Right renal pelvis (tissue), 4 donors: ENCODE measurements at places on chromosomes 16 and 17.

GRCh38 chr17:10646392-10646990 lies 10.6 kb downstream of the MYH3 start:
- peak; percentile 64 for DNase-seq

- no peak for DNase-seq
Observed at GRCh38 chr17:50465635-50466034, 3.0 kb downstream of the CHAD start.

DNA sequence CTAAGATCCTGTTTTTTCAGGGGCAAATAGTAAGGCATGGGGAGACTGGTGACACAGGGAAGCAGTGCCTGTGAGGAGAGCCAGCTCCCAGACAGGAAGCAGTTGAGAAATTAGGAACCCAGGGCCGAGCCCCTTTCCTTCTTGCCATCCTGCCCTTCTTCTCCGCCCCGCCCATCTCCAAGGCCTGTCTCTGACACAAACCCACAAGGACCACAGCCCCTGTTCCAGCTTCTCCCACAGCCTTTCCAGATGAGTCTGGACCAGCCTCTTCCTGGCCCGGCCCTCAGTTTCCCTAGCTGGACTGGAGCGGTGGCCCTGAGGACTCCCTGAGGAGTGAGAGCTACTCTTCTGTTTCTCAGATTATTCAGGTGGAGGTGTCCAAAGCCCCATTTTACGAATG lies 9.9 kb downstream of the CCDC102A start:
- DNase-seq: no peak

DNA sequence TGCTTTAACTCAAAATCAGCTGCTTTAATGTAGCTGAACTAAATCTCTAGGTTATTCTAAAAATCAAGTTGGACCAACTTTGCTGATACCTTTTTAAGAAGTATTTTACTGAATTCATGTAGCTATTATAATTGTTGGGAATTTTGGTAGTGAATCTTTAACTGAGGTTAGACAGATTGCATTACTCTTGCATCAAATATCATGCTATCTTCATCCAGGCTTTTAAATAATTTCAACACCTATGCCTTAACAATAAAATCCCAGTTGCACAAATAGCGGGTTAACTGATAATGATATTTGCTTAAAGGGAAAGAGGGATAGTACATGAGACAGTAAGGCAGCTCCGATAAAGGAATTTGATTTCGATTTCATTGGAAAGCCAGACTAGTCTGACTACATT lies 241.3 kb upstream of the TBX2 start:
- no peak for DNase-seq

DNA sequence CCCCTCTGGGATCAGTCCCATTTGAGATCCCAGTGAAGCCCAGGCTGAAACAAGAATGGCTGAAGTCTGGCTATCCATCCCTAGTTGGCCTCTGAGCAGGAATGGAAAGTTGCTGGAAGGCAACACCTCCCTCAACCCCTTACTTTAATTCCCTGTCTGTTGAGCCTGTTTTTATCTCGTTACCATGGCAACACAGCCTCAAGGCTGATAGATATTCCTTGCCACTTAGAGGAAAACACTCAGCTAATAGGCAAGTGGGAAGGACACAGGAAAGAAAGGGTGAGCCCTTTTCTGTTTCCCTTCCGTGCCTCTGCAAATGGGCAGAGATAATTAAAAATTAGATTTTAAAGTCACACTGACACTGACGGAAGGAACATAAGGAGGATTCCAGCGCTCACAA lies 75.5 kb upstream of the CLEC3A start:
- DNase-seq: no peak

DNA sequence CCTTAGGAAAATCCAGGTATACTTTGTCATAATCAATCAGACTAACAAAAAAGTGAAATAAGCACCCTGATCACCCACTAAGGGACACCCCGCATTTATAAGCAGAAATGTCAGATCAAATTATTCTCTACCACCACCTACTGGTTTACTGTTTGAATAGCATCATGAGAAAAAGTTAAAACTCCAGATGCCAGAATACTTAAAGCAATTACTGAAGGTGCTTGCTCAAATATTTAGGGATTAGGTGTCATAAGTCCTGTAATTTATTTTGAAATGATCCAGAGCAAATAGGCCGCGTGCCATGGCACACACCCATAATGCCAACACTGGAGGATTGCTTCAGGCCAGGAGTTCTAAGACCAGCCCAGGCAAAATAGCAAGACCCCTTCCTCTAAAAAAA lies 2.3 kb downstream of the TOP2A start:
- DNase-seq: no peak

DNA sequence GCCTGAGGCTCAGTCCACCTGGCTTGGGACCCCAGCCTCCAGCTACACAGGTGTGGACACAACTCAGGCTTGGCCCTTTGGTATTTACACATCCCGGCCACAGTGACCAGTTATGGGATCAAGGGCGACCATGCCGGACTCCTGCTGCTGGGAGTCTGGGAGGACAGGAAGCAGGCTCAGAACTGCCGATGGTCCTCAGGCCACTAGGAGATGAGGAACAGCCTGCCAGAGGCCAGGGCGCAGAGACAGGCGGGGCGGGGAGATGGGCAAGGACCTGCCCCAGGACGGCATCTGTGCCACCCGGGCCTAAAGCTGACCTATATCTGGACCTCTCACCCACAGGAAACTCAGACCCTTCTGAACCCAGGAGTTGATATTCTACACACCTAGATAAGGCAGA lies 12.5 kb downstream of the NXN start:
- no peak for DNase-seq

DNA sequence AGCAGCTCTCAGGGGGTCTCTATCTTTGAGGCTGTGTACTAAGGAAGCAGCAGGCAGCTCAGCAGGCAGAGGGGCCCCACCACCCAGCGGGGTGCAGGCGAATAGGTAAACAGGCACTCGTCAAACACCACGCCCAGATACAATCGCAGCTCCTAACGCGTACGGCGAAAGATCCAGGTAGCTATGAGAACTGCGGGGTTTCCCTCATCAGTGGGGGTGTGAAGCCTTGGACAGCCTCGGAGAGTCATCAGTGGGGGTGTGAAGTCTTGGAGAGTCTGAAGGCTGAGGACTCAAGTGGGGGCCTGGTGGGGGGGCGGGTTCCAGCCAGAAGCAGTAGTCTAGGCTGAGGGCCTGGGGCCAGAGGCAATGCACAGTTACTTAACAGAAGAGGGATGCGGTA lies 69.0 kb downstream of the RTN4RL1 start:
- no peak for DNase-seq

DNA sequence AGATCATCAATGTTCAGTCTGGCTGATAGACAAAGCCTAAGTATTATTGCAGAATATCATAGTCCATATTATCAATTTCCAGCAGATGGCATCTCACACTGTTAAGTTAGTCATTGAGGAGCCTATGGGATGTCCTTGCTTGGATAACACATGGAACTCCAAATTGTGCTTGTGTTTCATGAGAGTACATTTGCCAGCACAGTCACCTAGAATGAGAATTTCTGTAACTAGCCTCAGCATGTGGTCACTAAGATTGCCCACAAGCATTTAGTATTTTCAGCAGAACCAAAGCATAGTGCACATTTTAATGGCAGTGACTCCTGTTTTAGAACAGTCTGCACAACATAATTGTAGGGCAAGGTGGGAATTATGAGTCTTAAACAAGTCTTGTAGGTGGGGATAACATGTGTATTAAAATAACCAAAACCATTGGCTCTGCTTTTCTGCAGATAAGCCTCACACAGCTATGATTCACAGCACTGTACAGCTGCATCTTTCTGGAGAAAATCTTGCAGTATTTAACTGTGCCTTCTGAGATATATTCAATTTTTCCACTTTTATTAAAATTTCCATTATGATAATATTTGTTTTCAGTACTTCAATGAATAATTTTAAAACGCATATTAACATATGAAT lies 882.8 kb upstream of the SOX9 start:
- DNase-seq: no peak

DNA sequence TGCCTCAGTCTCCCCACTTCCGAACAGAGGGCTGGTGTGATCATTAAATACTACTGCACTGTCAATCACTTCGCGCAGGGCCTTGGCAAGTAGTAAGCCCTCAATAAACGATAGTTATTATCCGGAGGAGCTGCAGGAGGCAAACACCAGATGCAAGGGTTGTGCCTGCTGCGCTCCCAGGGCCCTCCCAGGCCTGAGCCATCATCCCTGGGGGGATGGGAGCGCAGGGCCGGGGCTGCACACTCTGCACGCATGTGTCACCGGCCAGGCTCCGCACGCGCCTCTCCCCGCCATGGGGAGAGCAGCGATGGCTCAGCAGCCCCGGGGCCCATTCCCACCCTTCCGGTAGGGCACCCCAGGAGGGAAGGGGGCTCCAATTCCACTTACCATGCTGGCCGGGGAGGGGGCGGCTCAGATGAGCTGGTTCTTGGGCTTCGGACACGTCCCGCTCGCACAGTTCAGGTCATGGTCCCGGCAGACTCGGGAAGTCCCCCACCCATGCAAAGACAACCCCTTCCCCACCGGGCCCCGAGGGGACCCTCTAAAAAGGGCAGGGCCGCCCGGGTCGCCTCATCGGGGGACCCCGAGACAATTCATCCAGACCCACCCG lies 681 bp downstream of the XPO6 start:
- peak; percentile 27 for DNase-seq

DNA sequence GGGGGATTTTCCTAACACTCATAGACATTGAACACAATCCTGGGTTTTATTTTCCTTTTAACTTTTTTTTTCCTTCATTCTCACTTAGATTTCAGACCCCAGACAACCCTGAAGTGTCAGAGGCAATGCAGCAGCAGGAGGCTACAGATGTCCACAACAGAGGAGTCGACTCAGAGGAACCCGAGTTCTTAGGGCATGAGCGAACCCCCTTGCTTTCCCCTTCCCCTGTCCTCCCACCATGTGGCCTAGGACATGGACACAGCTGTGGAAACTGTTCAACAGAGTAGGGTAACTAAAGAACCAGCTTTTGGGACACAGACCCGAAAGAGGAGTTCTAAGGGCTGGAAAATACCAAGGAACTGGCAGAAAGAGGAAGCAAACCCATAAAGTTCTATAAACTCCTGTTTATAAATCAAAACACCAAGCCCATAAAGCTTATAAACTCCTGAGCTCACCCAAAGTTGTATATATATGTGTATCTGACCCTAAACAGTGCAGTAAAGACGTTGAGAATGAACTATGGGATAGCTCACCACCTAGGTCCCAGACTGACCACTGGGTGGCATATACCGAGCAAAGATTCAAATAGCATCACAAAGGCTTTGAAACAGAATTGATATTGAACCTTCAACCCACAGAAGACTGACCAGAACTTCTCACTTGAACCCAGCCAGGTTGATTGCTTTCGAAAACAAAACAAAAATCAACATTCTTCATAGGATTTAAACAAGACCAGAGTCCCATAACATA lies 33.9 kb downstream of the CMTM4 start:
- DNase-seq: no peak

GRCh38 chr17:81400154-81400977 lies 5.1 kb downstream of the BAHCC1 start:
- no peak for DNase-seq

DNA sequence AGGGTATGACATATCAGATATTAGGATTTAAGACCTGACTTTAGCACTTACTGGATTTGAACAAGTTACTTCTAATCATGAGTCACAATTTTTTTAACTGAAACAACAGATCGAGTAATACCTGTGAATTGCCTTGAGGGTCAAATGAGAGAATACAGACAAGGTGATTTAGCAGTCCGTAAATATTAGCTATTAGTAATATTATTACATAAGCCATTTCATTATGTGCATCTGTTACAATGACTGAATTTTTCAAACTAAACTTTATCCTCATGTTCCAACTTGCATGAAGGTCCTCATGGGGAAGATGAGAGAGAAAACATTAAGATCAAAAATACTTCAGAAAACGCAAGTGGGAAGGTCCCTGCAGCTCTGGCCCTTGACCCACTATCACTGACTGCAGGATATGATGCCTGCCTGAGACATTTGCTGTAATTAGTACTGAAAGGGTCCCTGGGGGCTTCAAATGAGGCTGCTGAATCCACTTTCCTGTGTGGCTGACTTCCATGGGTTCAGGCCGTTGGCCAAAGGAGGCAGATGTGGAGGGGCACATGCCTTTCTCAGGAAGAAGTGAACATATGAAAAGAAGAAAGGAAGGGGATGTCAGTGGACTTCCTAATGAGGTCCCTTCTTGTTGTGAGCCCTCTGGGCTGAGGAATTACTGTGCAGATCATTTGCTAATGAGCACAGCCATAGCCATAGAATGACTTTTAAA lies 441.7 kb downstream of the CDH11 start:
- no peak for DNase-seq

GRCh38 chr17:75142236-75142971 lies 10.9 kb upstream of the NT5C start:
- DNase-seq: no peak

GRCh38 chr16:58862334-58863021 lies 128.4 kb upstream of the GOT2 start:
- DNase-seq: no peak

GRCh38 chr16:2438121-2438520 lies 8.9 kb downstream of the CCNF start:
- no peak for DNase-seq

- DNase-seq: no peak
Observed at GRCh38 chr17:28810437-28810836, 32.2 kb downstream of the FAM222B start.

GRCh38 chr16:531494-532125 lies 4.1 kb downstream of the CAPN15 start:
- no peak for DNase-seq

DNA sequence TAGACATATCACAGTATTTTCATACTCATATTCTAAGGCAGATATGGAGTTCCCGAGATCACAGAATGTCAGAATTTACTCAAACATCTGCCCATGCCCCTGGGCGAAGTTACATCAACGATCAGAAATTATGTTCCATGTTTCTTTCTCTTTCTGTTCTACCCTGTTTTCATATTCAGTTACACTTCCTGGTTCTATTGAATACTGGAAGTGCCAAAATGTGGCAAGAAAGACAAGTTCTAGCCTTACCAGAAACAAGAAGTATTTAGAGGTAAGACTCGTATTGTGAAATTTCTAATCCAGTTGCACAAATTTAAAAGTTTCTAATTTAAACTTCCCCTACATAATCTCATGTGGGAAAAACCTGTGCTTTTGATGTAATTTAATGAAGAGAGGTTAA lies 36.1 kb downstream of the KCNJ2 start:
- DNase-seq: no peak
